ENCODE measurements at places on chromosomes 4 and X.
A peak's percentile ranks its signal among the peaks of the same experiment; 100 is the strongest.

- peak; percentile 78 for DNase-seq
Observed at GRCh38 chr4:2837904-2838496, 5.6 kb upstream of the ADD1 start.

GRCh38 chr4:97239667-97239997 lies 903.6 kb downstream of the STPG2 start:
- no peak for DNase-seq

- DNase-seq = no peak
Observed at GRCh38 chr4:48065587-48066052, 49.0 kb downstream of the NIPAL1 start.

DNA sequence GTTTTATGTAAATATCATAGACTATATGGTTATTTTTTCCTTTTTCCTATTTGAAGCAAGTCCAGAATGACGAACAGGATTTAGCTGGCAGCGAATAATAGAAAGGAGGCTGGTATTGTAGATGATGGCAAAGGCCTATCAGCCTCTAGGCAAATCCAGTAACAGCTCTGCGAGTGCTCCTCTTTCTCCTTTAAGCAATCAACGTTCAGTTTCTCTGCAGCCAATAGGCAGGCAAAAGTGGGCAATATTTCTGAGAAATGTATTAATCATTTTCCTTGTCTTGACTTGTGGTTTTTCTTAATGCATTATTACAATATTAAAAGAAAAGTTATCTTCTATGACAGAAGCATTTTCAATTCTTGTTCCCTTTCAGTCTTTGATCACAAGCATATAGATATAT lies 183.3 kb downstream of the SH3KBP1 start:
- DNase-seq = no peak

DNA sequence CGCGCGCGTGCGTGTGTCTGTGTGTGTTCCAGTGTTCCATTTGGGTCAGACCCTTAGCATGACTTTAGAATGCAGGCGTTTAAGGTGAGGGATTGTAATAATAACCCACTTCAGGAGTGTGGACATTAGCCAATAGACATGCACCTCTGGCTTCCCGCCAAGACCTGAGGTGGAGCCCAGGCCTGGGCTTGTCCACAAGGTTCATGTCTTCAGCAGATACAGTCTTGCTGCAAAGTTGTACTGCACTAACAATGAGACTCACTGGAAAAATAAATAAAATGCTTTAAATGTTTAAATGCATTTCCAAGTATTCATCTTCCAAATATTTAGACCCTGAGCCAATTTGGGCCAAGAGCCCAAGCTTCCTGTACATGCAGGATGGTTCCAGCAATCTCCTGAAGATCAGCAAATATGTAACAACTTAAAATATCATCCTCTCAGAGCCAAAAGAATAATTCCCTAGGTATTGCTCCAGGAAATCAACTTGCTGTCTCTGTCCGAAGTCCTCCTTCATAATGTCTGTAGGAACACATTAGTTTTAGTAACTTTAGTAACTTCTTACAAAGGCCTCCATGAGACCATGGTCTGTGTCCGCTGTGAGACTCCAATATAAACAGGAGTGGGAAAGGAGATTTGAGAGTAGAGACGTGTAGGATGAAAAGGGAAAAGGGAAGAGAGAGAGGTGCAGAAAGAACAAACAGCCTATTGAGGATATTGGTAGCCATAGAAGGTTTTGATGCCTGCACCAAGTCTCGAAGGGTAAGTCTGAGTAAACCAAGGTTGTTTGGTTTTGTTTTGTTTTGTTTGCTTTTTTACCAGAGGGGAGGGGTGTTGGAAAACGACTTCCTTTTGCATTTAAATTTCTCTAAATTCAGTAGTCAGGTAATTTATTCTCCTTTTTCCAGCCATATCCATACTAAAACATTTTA lies 98.5 kb upstream of the KLF3 start:
- DNase-seq = no peak

- no peak for DNase-seq
Observed at GRCh38 chr4:108087293-108087967, 81.3 kb downstream of the LEF1 start.

- DNase-seq = no peak
Observed at GRCh38 chrX:40506201-40506985, 74.4 kb upstream of the ATP6AP2 start.

DNA sequence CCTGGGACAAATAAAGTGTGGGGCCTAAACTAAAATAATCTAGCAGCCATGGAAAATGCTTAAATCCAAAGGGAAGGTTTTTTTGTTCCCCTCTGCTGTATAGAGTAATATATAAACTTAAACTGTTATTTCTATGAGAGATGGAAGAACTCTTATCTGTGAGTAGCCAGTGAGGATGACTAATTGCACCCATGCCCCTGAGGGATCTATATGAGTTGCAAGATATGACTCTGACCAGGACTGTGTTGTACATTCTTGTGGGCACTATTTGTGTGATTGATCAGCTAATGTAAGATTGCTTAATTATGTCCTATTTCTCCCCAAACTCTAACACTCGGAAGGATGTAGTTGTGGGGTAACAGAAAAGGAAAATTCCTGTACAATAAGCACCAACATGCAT lies 35.2 kb upstream of the AMBN start:
- DNase-seq = no peak

Measured in KG1 (cell line).